ENCODE measurements at places on chromosomes 3 and 15. TPM values are rescaled to one million over a fixed set of nuclear protein-coding genes. Genes with fewer than 3 reads are reported as not detected.

- no peak for DNase-seq
- H3K36me3 ChIP-seq: no peaks in the 10 kb centered on the region
- H3K27ac ChIP-seq: no peak overlapping the region
- no peak overlapping the region for H3K4me3 ChIP-seq
- H3K4me1 ChIP-seq: peaks cover 8% of the 10 kb centered on the region
Measured at GRCh38 chr3:354432-354831, 157.9 kb downstream of the CHL1 start.

- H3K4me3 ChIP-seq: no peak overlapping the region
- H3K27me3 ChIP-seq: no peaks in the 10 kb centered on the region
- no peak overlapping the region for H3K27ac ChIP-seq
- no peak for DNase-seq
- no peaks in the 10 kb centered on the region for H3K4me1 ChIP-seq
Measured at GRCh38 chr15:58590236-58590635, 158.4 kb downstream of the LIPC start.

The GATM gene
- total RNA-seq: 36.0 TPM

The SPINK8 gene
- total RNA-seq: not detected

The TOPAZ1 gene
- total RNA-seq: not detected

DNA sequence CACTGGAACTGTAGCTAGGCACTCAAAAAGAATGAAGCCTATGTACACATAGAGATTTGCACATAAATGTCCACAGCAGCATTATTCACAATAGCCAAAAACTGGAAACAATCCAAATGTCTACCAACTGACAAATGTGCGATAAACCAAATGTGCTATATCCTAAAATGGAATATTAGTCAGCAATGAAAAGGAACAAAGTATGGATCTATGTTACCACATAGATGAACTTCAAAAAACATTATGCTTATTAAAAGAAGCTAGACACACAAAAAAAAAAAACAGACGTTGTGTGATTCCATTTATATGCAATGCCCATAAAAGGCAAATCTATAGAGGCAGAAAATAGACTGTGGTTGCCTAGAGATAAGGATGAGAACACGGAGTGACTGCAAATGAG lies 39.7 kb downstream of the SRGAP3 start:
- H3K36me3 ChIP-seq: no peaks in the 10 kb centered on the region
- no peaks in the 10 kb centered on the region for H3K4me1 ChIP-seq
- DNase-seq: no peak
- H3K4me3 ChIP-seq: no peak overlapping the region

The SLCO2A1 gene
- total RNA-seq: 15.1 TPM

The TRH gene
- total RNA-seq: not detected

The MYH15 gene
- total RNA-seq: 0.08 TPM

The MORC1 gene
- not detected for total RNA-seq

- peaks cover 26% of the 10 kb centered on the region for H3K4me1 ChIP-seq
- H3K36me3 ChIP-seq: no peaks in the 10 kb centered on the region
- no peaks in the 10 kb centered on the region for H3K27me3 ChIP-seq
- DNase-seq: no peak
- peak overlapping the region; percentile 56 for H3K4me3 ChIP-seq
Measured at GRCh38 chr15:64774037-64774628, 1.3 kb downstream of the RBPMS2 start.

GRCh38 chr3:13027154-13027553 lies 46.1 kb downstream of the IQSEC1 start:
- no peak overlapping the region for H3K27ac ChIP-seq
- H3K36me3 ChIP-seq: no peaks in the 10 kb centered on the region
- no peaks in the 10 kb centered on the region for H3K4me1 ChIP-seq
- H3K4me3 ChIP-seq: no peak overlapping the region
- no peak for DNase-seq

DNA sequence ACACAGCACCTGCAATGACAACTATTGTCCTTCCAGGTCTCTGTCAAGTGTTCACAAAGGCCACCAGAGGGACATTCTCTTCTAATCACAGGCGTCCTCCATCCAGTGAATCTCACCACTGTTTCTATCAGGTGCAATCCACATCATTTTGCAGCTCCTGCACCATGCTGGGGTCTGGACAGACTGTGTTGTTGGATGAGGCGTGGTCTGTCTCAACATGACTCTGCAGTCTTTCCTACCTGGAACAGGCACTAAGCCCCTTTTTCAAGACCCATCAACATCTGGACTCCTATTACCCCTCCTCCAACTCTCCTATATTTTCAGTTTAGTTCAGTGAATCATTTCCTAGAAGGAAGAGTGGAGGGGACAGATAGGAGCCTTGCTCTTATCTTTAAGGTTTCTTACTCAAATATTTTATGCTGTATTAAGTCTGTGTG lies 31.5 kb upstream of the VEPH1 start:
- no peaks in the 10 kb centered on the region for H3K4me1 ChIP-seq
- no peak overlapping the region for H3K4me3 ChIP-seq
- DNase-seq: no peak
- no peaks in the 10 kb centered on the region for H3K27me3 ChIP-seq
- H3K36me3 ChIP-seq: no peaks in the 10 kb centered on the region
- no peak overlapping the region for H3K27ac ChIP-seq

GRCh38 chr3:175111036-175111435 lies 251.9 kb downstream of the NAALADL2 start:
- no peaks in the 10 kb centered on the region for H3K27me3 ChIP-seq
- no peak overlapping the region for H3K27ac ChIP-seq
- H3K4me3 ChIP-seq: no peak overlapping the region

DNA sequence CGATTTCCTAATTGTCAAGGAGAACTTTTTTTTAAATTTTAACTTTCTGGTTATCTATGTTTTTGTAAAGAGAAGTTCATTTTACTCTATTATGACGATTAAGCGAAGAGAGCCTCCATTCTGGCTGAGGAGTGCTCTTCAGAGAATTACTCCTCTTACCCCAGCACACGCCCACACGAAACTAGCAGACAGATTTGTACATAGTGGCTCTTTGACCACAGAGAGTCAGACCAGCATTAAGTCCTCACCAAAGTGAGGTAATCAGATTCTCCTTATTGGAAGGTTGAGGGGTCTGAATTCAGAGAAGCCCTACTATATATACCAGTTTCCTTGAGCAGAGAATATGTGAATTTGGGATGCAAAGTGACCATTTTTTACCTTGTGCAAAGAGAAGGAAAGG lies 204.8 kb upstream of the TSC22D2 start:
- no peak overlapping the region for H3K27ac ChIP-seq
- no peak for DNase-seq
- H3K36me3 ChIP-seq: no peaks in the 10 kb centered on the region
- no peaks in the 10 kb centered on the region for H3K4me1 ChIP-seq

- H3K27me3 ChIP-seq: no peaks in the 10 kb centered on the region
- no peak overlapping the region for H3K4me3 ChIP-seq
- H3K4me1 ChIP-seq: peaks cover 9% of the 10 kb centered on the region
- H3K27ac ChIP-seq: no peak overlapping the region
Measured at GRCh38 chr3:71260782-71261181, 322.7 kb downstream of the FOXP1 start.

DNA sequence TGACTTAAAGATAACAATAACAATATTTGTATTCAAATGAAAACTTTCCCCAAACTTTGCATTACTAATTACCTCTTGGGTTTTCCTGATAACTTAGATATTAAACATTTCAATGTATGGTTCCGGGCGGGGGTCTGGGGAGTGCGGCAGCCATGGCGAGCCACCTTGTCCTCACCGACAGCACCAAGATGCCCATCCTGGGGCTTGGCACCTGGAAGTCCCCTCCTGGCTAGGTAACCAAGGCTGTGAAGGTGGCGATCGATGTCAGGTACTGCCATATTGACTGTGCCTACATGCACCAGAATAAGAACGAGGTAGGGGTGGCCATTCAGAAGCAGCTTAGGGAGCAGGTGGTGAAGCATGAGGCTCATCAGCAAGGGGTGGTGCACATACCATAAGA lies 478.7 kb downstream of the CNTN3 start:
- H3K27ac ChIP-seq: no peak overlapping the region
- no peak for DNase-seq
- no peaks in the 10 kb centered on the region for H3K36me3 ChIP-seq
- H3K4me1 ChIP-seq: no peaks in the 10 kb centered on the region
- no peak overlapping the region for H3K4me3 ChIP-seq
- H3K27me3 ChIP-seq: no peaks in the 10 kb centered on the region

DNA sequence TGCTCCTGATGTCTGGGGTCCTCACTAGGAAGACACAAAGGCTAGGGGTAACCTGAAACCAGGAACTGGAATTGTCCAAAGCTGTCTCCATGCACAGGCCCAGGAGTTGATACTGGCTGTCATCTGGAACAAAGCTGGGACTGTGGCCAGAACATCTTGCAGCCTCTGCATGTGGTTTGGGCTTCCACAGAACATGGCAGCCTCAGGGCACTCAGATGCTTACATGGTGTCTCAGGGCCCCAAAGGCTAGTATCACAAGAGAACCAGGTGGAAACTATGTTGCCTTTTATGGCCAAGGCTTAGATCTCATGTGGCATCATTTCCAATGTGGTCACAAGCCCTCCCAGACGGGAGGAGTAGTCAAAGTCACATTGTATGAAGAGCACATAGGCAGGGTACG lies 335.2 kb upstream of the TRIM42 start:
- DNase-seq: no peak
- H3K36me3 ChIP-seq: no peaks in the 10 kb centered on the region
- no peak overlapping the region for H3K27ac ChIP-seq
- no peaks in the 10 kb centered on the region for H3K27me3 ChIP-seq

GRCh38 chr3:136651581-136651980 lies 100.6 kb downstream of the STAG1 start:
- H3K4me1 ChIP-seq: no peaks in the 10 kb centered on the region
- no peak for DNase-seq
- H3K27me3 ChIP-seq: no peaks in the 10 kb centered on the region
- H3K36me3 ChIP-seq: no peaks in the 10 kb centered on the region

DNA sequence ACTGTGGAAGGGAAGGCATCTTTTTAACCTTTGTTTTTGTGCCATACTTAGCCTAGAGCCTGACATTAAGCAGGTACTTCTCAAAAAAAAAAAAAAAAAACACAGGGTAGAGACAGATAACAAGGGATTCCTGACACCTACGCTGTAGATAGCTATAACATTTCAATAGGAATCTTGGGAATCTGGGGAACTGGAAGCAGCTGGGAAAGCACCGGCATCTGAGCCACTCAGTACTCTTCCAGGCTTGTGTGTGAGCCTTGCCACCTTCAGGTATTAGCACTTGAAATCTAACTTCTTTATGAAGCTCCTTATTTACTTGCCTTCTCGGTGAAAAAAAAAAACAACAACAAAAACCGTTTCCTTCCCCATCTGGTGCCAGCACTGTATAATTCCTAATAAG lies 46.8 kb downstream of the PIK3CA start:
- no peaks in the 10 kb centered on the region for H3K36me3 ChIP-seq
- H3K27me3 ChIP-seq: no peaks in the 10 kb centered on the region
- no peak overlapping the region for H3K4me3 ChIP-seq
- no peak overlapping the region for H3K27ac ChIP-seq
- H3K4me1 ChIP-seq: peaks cover 25% of the 10 kb centered on the region
- DNase-seq: no peak

DNA sequence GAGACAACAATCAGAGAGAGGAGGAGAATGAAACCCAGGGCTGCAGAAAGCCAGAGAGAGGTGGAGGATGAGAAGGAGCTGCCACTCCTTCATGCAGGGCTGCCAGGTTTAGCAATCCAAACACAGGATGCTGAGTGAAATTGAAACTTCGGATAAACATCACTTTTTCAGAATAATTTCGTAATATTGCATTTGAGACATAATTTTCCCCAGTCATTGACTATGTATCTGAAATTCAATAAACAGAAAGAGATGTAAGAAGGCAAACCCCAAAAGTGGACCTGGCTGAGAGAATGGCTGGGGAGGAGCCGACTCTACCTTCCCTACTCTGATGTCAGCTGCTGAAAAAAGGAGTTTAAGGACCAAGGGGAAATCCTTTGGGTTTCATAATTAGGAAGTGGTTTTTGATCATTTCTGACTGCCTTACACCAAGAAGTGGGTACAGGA lies 33.8 kb downstream of the SLC9A9 start:
- DNase-seq: no peak
- no peaks in the 10 kb centered on the region for H3K36me3 ChIP-seq
- no peak overlapping the region for H3K4me3 ChIP-seq
- peak overlapping the region; percentile 48 for H3K27ac ChIP-seq
- H3K4me1 ChIP-seq: peaks cover 22% of the 10 kb centered on the region

- H3K4me1 ChIP-seq: no peaks in the 10 kb centered on the region
- no peak within 1 kb of the TSS for H3K27ac ChIP-seq
- H3K27me3 ChIP-seq: no peaks in the 10 kb centered on the region
- DNase-seq: no peak
- H3K4me3 ChIP-seq: no peak within 1 kb of the TSS
- no peaks in the 10 kb centered on the region for H3K36me3 ChIP-seq
Measured at GRCh38 chr3:139020868-139021234, at the start of gene PRR23B. Gene PRR23B, minus strand, starts transcription at chr3:139020926. Its CDS starts 265 bp downstream, at chr3:139020661.

- no peaks in the 10 kb centered on the region for H3K36me3 ChIP-seq
- no peak for DNase-seq
- no peaks in the 10 kb centered on the region for H3K27me3 ChIP-seq
- H3K27ac ChIP-seq: no peak overlapping the region
- H3K4me3 ChIP-seq: no peak overlapping the region
Measured at GRCh38 chr3:31105011-31105410, 210.6 kb upstream of the GADL1 start.

DNA sequence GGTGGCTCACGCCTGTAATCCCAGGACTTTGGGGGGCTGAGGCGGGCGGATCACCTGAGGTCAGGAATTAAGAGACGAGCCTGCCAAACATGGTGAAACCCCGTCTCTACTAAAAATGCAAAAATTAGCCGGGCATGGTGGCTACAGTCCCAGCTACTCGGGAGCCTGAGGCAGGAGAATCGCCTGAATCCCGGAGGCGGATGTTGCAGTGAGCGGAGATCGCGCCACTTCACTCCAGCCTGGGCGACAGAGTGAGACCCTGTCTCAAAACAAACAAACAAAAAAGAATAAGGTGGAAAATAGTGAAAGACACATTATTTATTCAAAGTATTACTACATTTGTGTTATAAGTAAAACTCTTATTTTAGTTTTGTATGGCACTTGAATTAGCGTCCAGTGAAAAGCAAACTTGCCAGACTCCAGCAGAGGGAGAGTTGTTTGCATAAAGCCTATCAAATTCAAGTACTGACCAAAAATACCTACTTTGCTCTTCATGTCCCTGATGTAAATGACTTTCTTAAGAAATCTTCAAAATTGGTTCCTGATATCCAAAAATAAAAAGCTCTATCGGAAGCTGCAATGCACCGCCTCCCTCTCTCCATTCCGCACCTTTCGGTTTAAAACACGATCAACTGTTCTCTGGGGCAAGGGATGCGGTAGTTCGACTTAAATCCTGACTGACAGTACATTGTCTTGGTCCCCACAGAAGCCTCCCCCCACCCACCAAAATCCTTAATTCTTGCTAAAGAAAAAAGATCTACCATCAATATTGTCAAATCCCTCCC lies 1.2 kb downstream of the TRPM7 start:
- peak overlapping the region; percentile 98 for H3K27ac ChIP-seq
- no peaks in the 10 kb centered on the region for H3K27me3 ChIP-seq
- DNase-seq: no peak
